ENCODE measurements at places on chromosomes 2 and 18.
A peak's percentile ranks its signal among the peaks of the same experiment; 100 is the strongest.

GRCh38 chr2:152022090-152022489, 76.8 kb downstream of the CACNB4 start:
- no peak for DNase-seq

DNA sequence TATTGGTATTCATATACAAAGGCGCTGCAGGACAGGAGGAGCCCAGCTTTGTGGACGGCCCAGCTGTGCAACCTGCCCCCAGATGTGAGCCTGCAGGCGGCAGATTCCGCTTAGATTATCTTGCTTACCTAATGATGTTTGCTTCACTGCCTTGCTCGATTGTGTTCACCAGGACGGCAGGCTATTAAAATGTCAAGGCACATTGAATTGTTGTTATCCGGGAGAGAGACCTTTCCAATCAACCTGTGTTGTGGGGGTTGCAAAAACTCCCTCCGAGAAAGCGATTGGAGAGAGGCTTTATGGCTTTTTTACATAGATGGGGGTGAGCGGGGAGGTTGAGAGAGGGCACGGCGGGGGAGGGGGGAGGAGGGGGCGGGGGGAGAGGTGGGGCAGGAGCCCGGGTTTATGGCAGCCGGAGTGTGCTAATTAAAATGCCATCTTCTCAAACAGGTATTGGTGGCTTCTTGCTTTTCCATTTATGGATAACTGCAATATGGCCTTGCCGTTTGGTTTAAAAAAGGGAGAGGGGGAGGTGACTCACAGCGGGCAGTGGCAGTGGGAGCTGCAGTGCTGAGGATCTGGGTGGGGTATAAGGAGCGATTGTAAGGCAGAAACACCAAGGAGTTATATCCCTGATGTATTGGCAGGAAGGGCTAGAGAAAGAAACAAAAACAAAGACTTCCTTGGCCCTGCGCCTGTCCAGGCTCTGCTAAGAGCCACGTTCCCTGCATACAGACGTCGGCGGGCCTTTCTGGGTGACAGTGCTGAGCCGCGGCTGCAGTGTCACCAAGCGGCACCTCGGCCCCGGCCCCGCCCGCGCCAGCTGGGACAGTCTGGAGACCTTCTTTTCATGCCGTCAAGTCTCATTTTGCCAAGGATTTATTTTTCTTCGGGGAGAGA, 97.2 kb downstream of the INSIG2 start:
- peak; percentile 38 for DNase-seq

DNA sequence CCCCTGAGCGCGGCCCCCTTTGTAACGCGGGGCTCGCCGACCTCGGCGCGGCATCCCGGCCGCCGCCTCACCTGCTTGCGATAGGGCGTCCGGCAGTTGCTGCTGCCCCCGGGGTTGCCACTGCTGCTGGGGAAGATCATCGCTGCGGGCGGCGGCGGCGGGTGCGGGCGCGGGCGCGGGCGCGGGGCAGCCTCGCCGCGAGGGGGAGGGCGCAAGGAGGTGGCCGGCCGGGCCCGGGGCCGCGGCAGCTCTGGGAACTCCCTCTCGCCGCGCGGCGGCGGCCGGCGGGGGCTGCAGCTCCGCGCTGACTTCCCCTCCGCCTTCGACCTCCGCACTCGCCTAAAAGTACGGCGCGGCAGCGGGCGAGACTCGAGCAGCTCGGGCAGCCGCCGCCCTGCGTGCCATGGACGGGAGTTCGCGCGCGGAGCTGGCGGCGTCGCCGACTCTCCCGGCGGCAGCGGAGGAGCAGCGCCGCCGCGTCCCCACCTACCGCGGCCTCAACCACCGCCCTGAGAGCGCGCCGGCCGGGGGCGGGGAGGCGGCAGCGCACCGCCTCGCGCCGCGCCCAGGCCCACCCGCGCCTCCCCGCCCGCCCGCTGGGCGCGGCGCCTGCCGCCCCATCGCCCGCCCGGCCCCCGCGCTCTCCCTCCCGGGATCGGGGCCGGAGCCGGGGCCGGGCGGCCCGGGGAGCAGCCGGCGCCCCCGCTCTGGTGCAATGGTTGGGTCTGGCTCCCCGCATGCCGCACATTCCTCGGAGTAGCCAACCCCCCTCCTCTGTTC, 86.0 kb downstream of the RBMS1 start:
- DNase-seq: peak; percentile 52

DNA sequence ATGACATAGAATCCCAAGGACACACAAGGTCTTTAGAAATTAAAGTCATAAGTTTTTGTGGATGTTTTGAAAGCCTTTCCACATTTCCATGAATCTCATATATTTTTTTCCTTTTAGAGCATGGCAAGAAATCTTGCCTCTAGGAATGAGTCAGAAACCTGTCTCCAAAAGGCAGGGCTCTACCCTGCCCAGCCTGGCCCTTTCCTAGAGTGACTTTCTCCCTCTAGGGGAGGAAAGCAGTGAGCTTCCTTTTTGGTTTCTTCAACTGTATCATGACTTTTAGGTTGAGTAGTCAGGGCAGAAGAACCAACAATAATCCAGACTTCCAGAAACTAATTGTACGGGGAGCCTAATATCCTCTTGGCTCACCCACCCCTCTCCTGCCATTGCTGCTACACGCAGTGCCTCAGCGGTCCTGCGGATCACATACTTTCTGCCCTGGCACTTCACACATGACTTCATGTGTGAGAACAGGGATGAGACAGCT, 300.3 kb downstream of the AGPS start:
- no peak for DNase-seq

DNA sequence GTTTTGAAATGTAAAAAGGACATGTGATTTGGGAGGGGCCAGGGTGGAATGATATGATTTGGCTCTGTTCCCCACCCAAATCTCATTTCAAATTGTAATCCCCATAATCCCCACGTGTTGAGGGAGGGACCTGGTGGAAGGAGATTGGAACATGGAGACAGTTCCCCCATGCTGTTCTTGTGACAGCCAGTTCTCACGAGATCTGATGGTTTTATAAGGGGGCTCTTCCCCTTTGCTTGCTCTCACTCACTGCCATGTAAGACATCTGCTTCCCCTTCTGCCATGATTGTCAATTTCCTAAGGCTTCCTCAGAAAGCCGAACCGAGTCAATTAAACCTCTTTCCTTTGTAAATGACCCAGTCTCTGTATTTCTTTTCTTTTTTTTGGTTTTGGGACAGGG, 39.2 kb downstream of the FECH start:
- DNase-seq: no peak

DNA sequence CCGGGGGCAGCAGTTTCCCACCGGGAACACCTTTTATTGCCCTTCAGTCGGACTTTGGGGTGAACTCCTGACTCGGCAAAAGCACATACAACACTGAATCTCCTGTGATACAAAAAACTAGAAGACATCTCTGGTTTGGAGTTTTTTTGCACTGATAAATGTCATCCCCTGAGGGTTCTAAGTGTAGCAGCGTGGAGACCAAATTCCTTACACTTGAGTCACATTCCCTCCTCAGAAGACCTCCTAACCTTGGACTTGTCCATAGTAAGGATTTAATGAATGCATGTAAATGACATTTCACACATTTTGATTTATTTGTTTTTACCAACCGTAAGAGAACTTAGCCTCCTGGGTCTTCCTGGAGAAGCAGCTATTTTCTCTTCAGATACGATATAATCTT, 54.0 kb upstream of the GPR45 start:
- no peak for DNase-seq

DNA sequence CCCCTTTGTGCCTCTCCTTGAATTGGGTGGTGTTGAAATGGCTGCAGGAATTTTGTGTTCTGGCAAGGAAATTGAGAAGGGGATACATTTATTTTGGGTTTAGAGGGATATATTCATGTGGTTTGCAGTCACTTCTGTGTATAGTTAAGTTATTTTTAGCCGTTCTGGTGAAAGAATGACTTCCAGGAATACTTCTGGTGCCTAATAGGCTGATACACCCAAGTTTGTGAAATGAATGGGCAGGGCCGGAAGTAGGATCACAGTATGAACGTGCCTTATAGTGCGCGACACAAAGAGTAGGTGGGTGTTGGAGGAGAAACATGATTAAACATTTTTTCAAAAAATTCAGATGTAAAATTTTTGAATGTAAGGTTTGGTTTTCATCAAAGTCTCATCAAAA, 168.6 kb upstream of the ATP5MC3 start:
- no peak for DNase-seq

DNA sequence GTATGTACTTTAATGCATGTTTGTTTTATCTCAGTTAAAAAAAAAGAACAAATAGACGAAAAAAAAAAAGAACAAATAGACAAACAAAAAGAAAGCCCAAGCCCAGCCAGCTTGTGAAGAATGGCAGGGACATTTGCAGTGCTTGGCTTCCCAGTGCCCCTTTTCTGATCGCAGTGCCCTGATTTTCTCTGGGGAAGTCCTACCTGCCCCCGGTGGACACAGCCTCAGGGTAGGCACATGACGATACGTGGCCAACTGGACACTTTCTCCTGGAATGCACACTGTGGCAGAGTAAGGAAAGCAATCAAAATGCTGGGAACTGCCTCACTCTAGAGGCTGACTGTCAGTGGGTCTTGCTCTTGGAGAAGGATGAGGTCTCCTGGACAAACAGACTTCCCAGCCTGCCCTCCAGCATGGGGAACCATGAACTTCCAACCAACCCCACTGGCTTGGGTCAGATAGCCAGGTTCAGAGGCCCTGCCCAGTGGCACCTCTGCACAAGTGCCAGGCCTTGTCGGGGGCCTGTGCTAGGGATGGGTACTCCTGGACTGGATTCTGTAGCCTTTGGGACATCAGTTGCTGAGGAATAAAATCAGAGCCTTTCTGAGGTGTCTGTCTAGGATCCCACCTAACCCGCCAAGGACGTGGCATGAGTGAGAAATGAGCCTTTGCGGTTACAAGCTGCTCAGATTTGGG, 76.7 kb downstream of the INHBB start:
- DNase-seq: no peak

GRCh38 chr18:8658858-8659485, 46.4 kb upstream of the MTCL1 start:
- DNase-seq: no peak

- no peak for DNase-seq
Measured at GRCh38 chr2:145421841-145422240, 901.9 kb upstream of the ZEB2 start.

DNA sequence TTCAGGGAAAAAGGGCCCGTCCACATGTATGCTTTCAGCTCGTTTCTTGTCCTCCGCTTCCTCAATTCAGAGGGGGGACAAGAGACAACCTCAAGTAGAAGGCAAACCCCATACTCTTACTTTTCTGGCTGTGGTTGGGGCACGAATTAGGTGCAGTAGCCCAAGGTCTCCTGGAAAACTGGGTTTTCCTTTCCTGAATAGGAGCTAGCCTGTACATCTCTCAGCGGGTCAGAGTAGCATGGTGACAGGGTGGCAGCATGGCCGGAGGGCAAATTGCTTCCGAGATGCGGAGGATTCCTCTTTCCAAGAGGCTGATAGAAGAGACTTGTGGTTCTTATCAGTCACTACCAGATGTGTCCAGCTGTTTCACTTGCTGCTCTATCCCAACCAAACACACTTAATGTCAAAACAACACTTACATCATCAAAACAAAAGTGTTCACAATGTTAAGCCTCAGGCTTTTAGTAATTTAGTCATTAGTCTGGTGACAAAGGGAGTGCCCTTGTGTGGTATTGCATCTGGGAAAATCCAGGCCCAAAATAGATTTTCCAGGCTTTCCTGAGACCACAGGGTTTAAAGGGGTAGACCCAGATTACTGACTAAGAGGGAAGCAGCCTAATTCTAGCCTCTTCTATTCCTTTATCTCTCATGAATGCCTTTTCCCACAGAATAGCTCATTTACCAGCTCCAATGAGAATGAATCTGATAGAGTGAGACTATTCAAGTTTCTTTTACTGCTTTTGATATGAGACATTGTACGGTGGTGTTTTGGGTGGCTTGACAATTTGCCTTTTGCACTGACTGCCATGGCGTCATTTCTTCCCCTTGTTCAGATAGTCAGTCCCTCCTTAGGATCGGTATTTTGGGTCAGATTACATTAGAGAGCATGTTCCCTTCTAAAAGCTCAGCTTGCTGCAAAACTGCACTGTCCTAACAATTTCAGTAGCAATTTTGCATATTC, 162.0 kb downstream of the LTBP1 start:
- no peak for DNase-seq

- peak; percentile 81 for DNase-seq
Measured at GRCh38 chr2:73212448-73213176, 1.4 kb upstream of the SMYD5 start.

DNA sequence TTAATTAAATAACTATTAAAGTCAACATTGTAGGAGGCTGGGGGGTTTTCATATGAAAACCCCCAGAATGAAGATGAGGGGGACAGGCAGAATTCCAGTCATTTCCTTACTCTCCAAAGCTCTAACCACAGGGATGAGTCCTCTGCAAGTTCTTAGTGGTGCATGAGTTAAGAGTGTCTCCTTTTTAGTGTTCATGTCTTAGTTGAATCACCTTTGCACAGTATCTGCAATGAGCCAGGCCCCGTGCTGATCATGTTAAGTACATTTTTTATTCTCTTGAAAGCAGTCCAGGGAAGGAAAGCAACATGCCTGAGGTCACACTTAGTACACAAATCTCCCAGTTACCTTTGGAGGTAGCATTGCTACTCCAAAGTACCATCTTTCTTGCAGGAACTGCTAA, 25.7 kb upstream of the MSGN1 start:
- DNase-seq: no peak

GRCh38 chr18:49639643-49640391, 78.0 kb downstream of the LIPG start:
- no peak for DNase-seq

- DNase-seq: no peak
Measured at GRCh38 chr2:47162780-47163179, 7.7 kb upstream of the STPG4 start.

DNA sequence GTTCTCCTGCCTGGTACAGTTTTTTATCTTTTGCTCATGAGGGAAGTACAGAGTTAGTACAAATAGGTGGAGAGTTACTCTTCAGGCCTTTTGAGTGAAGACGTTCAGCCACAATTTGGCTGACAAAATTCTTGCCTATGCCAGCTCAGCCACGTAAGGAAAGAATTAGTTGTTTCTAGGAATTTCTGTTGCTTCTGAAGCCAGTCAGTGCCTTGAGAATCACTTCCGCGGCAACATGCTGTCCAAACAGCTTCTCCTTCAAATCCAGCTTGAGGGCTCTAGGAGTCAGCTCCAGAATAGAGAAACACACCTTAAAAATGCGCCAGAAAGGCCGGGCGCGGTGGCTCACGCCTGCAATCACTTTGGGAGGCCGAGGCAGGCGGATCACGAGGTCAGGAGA, 27.5 kb downstream of the M1AP start:
- no peak for DNase-seq

DNA sequence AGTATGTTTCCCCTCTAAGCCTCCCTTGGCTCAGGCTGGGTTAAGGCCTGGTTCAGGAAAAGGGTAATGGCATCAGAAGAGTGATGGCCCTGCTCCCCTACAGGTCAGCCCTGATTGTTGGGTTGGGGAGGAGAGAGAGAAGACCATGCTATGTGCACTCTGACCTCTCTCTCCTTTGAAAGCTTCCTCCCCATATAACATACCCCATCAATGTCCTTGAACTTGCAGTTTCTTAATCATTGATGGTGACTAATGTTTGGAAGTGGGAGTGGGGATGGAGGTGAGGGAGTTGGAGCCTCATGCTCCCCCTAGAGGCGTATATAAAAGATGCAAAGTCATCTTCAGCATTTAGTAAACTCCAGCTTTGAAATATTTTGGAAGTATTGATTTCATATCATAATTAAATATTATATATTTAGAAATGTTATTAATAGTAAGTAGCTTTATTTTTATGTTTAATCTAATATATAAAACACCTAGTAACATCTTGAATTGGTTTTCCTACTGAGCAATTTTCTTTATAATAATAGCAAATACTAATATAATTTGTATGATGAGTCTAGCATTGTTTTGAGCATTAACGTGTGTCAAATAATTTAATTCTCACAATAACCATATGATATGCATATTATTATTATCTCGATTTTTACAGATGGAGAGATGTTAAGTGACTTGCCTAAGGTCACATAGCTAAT, 8.8 kb downstream of the PLCL1 start:
- DNase-seq: no peak

GRCh38 chr18:36250827-36251226, 46.7 kb upstream of the FHOD3 start:
- no peak for DNase-seq

Data from 8988T (cell line).